T-cell (primary cell): ENCODE measurements at places on chromosomes 2 and 18.
A peak's percentile ranks its signal among the peaks of the same experiment; 100 is the strongest.

- no peak overlapping the region for H3K27ac ChIP-seq
- H3K4me1 ChIP-seq: no peaks in the 10 kb centered on the region
- DNase-seq: no peak
- no peaks in the 10 kb centered on the region for H3K36me3 ChIP-seq
Measured at GRCh38 chr2:231533086-231533776, 3.0 kb upstream of the NMUR1 start.

DNA sequence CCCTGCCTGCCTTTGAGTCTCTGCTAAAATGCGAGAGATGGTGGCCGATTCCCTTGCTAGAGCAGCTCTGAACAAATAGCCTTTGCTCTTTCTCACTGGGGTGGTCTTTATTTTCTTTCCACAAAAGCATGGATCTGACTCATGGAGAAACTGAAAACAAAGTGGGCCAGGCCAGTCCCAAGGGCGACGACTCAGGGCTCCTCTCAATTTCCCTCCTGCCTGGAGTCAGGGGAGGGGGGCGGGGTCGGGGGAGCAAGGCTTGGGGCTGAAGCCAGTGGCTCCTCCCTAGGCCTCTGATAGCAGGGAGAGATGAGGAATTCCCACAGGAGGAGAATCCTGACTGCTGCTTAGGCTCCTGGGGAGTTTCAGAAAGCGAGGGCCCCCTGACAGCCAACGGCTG lies 17.1 kb upstream of the IL1R2 start:
- H3K27me3 ChIP-seq: no peaks in the 10 kb centered on the region
- H3K4me1 ChIP-seq: no peaks in the 10 kb centered on the region
- H3K36me3 ChIP-seq: no peaks in the 10 kb centered on the region
- H3K4me3 ChIP-seq: no peak overlapping the region
- no peak overlapping the region for H3K27ac ChIP-seq
- no peak for DNase-seq

DNA sequence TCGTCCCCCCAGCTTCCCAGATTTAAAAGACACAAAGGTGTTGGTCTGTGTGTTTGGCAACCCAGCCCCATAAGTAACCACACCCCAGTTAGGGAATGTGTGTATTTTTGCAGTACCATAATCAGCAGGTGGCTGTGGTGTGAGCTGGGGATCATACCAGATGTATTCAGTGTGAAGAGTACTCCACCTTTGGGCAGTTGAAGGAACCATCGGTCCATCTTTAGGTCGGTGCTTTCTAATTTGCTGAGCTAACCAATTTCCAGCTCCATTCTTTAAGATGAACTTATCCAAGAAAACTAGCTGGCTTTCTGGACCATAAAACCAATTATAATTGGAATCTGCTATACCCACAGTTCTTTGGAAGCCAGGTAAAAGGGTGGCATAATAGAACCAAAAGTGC lies 3.2 kb downstream of the DSEL start:
- H3K27me3 ChIP-seq: no peaks in the 10 kb centered on the region
- no peaks in the 10 kb centered on the region for H3K36me3 ChIP-seq
- DNase-seq: no peak
- no peak overlapping the region for H3K27ac ChIP-seq

DNA sequence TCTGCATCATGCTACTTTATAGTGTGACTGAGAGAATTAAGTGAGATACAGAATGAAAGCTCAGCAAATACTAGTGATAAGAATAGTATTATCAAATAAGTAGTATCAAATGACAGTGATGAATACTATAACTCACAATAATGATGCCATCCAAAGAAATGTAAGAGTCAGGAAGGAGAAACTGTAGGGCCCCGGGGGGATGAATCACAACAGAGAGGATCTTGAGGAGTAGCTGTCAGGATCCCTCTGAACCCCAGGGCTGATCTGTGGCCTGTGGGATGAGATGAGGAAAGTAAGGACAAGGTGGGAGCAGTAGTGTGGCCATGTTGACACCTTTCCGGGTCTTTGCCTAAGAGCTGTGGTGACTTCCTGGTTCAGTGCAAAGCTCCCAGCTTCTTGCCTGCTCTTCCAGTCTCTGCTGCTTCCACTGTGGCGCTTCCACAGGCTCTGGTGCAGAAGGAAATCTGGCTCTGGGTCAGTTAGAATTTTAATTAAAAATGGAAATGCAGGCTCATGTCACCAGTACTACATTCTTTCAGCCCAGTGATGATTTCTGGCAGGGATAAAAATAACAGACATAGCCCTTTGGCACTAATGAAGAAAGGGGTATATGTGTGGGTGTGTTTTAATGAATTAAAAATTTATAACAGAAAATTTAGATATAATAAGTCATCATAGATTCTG lies 166.9 kb downstream of the MYO3B start:
- no peak overlapping the region for H3K4me3 ChIP-seq
- no peaks in the 10 kb centered on the region for H3K36me3 ChIP-seq
- DNase-seq: no peak
- peaks cover 23% of the 10 kb centered on the region for H3K4me1 ChIP-seq

DNA sequence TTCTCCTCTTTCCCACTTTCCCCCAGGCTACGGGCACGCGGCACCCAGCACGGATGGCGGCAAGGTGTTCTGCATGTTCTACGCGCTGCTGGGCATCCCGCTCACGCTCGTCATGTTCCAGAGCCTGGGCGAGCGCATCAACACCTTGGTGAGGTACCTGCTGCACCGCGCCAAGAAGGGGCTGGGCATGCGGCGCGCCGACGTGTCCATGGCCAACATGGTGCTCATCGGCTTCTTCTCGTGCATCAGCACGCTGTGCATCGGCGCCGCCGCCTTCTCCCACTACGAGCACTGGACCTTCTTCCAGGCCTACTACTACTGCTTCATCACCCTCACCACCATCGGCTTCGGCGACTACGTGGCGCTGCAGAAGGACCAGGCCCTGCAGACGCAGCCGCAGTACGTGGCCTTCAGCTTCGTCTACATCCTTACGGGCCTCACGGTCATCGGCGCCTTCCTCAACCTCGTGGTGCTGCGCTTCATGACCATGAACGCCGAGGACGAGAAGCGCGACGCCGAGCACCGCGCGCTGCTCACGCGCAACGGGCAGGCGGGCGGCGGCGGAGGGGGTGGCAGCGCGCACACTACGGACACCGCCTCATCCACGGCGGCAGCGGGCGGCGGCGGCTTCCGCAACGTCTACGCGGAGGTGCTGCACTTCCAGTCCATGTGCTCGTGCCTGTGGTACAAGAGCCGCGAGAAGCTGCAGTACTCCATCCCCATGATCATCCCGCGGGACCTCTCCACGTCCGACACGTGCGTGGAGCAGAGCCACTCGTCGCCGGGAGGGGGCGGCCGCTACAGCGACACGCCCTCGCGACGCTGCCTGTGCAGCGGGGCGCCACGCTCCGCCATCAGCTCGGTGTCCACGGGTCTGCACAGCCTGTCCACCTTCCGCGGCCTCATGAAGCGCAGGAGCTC lies 35.4 kb downstream of the KCNK3 start:
- peak; percentile 10 for DNase-seq
- no peaks in the 10 kb centered on the region for H3K36me3 ChIP-seq
- peaks cover 5% of the 10 kb centered on the region for H3K4me1 ChIP-seq

DNA sequence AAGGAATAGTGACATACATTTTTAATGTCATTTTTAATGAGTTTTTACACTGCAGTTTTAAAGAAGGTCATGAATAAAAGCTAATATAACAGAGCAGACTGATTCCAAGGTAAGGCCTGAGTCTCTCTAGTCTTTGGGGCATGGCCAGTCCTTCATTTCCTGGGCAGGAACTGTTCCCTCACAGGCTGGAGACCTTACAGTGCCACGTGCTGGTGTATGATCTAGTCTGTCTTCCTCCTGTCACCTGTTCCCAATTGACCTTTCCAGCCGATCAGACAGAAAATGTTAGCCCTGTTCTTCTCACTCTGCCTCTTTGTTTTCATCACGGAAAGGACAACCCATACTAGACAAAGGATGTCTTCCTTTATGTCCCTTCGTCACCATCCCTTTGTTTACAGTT lies 33.6 kb downstream of the ZCCHC2 start:
- no peak overlapping the region for H3K4me3 ChIP-seq
- H3K4me1 ChIP-seq: no peaks in the 10 kb centered on the region
- H3K27ac ChIP-seq: no peak overlapping the region

GRCh38 chr2:75560022-75560767 lies 544 bp downstream of the EVA1A start:
- no peak for DNase-seq
- H3K4me1 ChIP-seq: peaks cover 14% of the 10 kb centered on the region
- H3K4me3 ChIP-seq: peak overlapping the region; percentile 94
- no peaks in the 10 kb centered on the region for H3K36me3 ChIP-seq
- H3K27me3 ChIP-seq: peaks cover 38% of the 10 kb centered on the region

GRCh38 chr2:227228061-227228667 lies 63.7 kb downstream of the COL4A3 start:
- peaks cover 14% of the 10 kb centered on the region for H3K27me3 ChIP-seq
- no peak overlapping the region for H3K27ac ChIP-seq
- H3K36me3 ChIP-seq: no peaks in the 10 kb centered on the region
- no peak overlapping the region for H3K4me3 ChIP-seq
- no peak for DNase-seq

- H3K36me3 ChIP-seq: no peaks in the 10 kb centered on the region
- no peak overlapping the region for H3K27ac ChIP-seq
- no peak for DNase-seq
- no peak overlapping the region for H3K4me3 ChIP-seq
- peaks cover 93% of the 10 kb centered on the region for H3K27me3 ChIP-seq
- peaks cover 8% of the 10 kb centered on the region for H3K4me1 ChIP-seq
Measured at GRCh38 chr2:45007961-45008295, 1.3 kb downstream of the SIX2 start.
